NCI-H1417 treated with DMSO at 0.1 percent for 48 hours (cell line): ENCODE measurements at places on chromosomes 4 and X.

DNA sequence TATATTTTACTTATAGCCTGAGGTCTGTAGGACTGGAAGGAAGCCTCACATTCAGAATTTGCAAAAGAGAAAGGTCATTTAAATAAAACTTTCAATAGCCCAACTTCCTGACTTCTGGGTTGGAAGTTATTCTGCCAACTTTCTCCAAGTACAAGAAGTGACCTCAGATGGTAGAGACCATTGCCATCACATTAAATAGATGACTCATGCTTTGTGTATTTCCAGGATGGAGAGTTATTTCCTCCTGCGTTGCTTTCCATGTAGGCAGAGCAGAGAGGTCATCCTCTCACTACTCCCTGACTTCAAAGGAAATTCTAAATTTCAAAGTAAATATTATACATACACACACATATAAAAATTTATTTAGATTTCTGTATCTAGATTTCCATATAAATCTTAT, 73.0 kb upstream of the NR3C2 start:
- DNase-seq: no peak

GRCh38 chr4:185323606-185324005, 72.1 kb downstream of the LRP2BP start:
- DNase-seq: no peak

- DNase-seq: no peak
Observed at GRCh38 chr4:159071969-159072765, 30.7 kb upstream of the RAPGEF2 start.

- DNase-seq: no peak
Observed at GRCh38 chrX:97065066-97065465, 181.4 kb downstream of the RPA4 start.

GRCh38 chr4:145663194-145663593, 16.8 kb upstream of the C4orf51 start:
- DNase-seq: no peak
